Colonic mucosa (tissue), 4 donors: ENCODE measurements at places on chromosomes 12 and 14. TPM values are rescaled to one million over a fixed set of nuclear protein-coding genes. Genes with fewer than 3 reads are reported as not detected.

The CATSPERB gene
- 2.2 TPM for total RNA-seq

The ETV6 gene
- total RNA-seq: 49.2 TPM

DNA sequence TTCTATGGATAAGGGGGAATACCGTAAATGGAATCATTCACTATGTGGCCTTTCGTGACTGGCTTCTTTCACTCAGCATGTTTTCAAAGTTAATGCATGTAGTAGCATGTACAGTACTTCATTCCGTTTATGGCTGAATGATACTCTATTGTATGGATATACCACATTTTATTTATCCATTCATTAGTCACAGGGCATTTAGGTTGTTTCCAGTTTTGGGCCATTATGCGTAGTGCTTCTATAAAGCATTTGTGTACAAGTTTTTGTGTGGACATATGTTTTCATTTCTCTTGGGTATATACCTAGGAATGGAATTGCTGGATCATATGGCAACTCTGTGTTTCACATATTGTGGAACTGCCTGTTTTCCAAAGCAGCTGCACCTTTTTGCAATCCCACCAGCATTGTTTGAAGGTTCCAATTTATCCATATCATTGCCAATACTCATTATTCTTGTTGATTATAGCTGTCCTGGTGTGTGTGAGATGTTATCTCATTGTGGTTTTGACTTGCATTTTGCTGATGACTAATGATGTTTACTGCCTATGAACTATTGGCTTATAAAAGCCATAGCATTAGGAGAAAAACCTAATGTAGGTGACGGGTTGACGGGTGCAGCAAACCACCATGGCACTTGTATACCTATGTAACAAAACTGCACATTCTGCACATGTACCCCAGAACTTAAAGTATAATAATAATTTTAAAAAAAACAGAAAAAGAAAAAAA lies 45.5 kb downstream of the ATF7IP start:
- H3K27ac ChIP-seq: no peak overlapping the region
- no peak overlapping the region for H3K4me3 ChIP-seq
- H3K4me1 ChIP-seq: no peaks in the 10 kb centered on the region
- DNase-seq: no peak
- no peaks in the 10 kb centered on the region for H3K36me3 ChIP-seq

DNA sequence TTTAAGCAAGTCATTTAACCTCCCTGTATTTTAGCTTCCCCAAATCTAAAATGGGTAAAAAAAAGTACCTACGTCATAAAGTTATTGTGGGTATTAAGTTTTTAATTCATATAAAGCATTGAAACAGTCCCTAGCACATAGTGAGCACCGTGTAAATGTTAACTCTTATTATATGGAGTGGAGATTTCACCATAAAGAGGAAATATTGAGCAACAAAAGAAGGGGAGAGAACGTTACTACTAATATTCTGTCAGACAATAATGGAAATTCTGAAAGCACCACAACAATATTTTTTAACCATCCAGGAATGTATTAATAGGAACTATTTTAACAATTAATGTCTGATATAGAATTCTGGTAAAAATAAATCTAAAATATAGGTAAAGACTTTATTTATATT lies 7.8 kb upstream of the CD163L1 start:
- no peaks in the 10 kb centered on the region for H3K36me3 ChIP-seq
- H3K4me1 ChIP-seq: no peaks in the 10 kb centered on the region
- no peak overlapping the region for H3K4me3 ChIP-seq
- H3K27ac ChIP-seq: no peak overlapping the region

DNA sequence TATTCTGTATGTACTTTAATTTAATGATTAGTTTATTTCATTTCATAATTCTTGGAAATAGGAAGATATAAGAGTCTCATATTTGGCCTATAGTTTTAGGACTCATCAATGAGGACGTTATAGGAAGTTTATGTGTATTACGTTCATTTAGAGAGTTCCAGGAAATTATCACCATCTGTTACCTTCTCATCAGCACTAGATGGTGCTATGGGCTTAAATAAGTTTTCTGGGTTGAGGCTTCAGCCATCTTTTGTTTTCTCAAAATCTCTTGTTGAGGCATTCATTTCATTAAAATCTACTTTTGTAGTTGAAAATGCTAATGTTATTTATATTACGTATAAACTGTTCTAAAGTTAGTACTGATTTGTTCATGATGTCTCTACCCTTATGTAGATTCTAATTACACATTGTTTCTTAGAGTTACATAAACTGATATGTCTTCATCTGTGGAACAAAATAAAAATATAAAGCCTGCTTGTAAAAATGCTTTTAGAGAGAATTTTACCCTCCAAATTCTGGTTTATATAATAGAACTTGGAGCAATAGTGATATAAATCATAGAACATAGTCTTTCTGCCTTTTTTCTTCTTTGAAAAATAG lies 89.2 kb downstream of the CFAP54 start:
- H3K4me3 ChIP-seq: no peak overlapping the region
- no peaks in the 10 kb centered on the region for H3K4me1 ChIP-seq
- no peak overlapping the region for H3K27ac ChIP-seq
- no peak for DNase-seq
- H3K36me3 ChIP-seq: no peaks in the 10 kb centered on the region
